ENCODE measurements at places on chromosomes 4 and X.

GRCh38 chr4:156190615-156191014 is 236.9 kb upstream of the CTSO start:
- DNase-seq, result no peak

DNA sequence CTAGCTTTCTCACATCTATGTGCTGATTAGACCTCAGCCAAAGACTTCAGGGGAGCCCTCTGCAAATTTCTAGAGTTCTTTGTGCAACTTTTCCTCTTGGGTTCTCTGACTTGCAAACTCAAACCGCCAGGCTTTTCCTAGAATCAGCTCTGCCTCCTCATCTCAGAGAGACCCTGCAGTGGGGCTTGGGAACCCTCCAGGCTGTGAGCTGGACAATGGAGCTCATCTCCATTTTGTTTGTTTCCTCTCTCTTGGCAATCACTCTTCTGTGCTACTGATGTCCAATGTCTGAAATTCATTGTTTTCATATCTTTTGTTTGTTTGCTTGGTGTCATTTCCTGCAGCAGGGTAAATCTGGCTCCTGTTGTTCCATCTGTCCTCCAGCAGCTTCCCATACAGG is 33.0 kb downstream of the GYPB start:
- DNase-seq, result no peak

- DNase-seq, result no peak
Measured at GRCh38 chrX:140733766-140734342, 24.3 kb downstream of the LINC00632 start.

- no peak for DNase-seq
Measured at GRCh38 chr4:13059019-13059418, 425.1 kb downstream of the RAB28 start.

DNA sequence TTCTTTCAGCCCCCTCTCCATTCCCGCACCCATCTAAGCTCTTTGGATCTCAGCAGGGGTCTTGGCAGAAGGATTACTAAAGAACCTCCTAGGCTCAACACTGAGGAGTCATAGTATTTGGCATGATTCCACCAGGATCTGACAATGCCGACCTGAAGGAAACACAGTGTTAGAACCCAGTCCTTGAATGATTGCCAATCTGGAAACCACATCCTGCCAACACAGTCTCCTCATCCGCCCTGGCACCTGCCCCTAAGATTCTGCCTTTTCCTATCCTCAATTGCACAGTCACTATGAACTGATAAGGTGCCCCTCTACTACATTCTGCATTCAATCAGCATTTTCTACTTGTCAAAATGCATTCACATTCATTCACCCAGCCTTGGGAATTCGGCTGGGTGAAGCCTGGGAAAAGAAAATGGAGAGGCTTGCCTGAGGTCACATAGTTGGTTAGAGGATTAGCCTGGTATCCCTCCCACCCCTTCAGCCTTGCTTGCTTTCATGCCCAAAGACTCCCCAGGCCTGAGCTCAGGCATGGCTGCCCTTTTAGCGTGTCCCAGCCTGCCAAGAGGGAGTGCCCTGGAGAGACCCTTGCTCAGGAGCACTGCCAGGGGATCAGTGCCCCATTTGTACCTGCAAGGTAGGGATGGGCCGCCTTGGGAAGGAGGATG is 2.2 kb upstream of the CLDN2 start:
- no peak for DNase-seq

DNA sequence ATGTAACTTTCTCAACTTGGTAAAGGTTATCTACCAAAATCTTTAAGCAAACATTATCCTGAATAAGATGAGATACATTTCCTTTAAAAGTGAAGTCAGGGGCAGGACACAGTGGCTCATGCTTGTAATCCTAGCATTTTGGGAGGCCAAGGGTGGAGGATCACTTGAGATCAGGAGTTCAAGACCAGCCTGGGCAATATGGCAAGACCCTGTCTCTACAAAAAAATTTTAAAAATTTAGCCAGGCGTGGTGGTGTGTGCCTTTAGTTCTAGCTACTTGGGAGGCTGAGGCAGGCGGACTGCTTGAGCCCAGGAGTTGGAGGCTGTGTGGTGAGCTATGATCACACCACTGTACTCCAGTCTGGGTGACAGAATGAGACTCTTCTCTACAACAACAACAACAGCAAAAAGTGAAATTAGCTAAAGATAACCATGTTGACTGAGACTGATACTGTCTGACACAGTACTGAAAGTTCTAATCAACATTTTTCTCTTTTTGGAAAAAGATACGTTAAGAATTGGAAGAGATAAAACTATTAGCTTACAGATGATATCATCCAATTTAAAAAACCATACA is 4.9 kb downstream of the DCAF16 start:
- DNase-seq, result no peak

DNA sequence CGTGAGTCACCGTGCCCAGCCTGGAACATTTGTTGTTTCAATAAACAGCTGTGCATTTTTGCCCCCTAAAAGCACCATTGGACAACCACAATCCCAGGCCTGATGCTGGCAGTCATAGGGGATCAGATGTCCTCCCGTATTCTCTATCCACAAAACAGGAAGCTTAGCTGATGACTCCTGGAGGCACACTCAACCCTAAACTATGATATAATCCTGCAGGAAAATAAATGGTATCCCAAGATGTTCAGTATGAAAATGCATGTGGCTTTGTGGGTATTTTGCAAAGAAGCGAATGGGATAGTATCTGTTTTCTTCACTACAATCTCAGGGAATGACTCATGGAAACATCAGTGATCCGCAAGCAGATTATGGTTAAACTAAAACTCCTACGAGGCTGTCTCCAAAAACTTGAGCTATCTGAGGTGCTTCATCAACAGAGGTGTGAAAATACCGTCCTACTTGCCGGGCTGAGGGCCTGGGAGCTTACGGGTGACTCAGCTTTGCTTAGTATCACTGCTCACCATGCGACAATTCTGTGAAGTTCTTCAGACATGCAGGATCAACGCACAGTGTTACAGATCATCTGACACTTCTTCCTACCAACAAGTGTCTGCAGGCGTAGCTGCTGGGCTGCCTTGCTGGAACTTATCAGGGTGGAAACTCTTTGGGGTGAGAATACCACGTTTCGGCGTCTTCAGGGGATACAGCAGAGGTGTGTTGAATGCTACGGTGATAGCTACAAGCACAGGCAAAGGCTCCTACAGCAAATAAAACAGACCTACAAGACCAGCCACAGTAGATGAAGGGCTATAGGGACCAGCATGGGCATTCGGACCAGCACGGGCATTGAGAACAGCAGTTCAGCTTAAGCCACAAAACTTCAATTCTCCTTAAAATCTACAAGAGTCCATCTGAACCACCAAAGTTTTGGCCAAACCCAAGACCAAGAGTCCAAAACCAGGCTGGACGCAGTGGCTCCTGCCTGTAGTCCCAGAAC is 148.5 kb downstream of the DHRSX start:
- DNase-seq, result no peak

DNA sequence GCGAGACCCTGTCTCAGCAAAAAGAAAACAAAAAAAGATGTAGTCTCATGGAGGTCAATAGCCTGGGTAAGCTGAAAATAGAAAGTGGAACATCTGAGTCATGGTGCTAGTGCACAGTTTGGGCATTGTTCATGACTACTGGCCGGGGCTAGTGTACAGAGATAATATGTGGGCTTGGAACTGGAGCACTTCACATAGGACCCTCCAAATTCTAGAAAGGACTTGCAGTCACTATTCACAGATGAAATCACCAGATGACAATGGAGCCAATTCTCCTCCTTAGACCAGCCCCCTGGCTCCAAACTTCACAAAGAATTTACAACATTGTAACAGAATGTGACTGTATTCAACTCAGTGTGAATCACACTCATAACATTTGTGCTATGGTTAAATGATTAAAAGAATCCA is 367.8 kb upstream of the SLC7A11 start:
- DNase-seq, result no peak

DNA sequence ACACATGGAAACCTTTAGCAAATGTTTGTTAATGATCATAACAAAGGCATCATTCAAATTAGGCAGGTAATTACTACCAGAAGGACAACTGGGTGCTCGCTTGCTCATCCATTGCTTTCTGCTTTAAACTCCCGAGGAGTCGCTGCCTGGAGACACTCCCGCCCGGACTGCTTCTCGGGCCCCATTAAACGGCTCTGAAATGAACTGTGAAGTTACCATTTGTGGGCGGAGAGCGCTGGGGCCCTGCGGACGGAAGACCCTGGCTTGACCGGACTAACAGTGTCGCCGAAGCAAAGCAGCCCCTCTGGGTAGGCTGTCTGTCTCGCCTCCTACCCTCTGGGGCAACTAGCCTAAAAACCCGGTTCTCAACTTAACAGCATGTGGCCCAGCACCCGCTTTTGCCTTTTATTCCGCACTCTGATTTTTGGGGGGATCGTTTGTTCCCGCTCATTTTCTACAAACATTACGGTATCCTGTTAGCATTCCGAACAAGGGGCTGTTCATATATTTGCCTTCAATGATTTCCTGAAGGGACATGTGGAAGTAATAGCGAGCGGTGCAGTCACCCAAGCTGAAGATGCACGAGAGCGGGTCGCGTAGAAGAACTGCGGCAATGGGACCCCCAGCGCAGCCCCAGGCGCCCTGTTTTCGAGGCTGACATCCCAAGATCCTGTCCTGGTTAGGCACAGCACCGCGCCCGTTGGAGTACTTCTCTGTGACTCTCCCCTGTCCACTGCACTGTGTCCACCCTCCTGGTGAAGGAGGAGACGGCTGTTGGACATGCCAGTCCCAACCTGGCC is 1.6 kb upstream of the PDGFRA start:
- DNase-seq, result no peak

- DNase-seq, result peak; percentile 78
Measured at GRCh38 chr4:156771171-156771837, 200.3 kb downstream of the PDGFC start.

GRCh38 chr4:98905839-98906238 is 23.1 kb downstream of the EIF4E start:
- no peak for DNase-seq

GRCh38 chrX:154117566-154117965 is 20.0 kb upstream of the MECP2 start:
- no peak for DNase-seq

DNA sequence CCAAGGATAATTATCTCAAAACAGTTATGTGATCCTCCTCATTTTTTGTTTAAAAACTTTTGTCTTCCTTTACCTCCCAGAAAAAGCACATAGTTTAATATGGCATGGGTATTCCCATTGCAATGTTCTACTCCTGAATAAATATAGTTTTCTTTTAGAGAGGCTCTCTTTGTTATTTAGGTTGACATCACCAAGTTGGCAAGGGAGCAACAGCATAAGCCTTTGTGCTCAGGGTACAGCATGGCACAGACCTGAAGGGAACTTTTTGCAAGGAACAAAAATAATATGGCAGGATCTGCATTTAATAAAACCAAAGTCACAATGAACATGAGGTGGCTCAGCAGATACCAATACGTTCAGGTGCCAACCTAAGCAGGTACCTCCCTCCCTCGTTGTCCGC is 47.1 kb upstream of the NPY2R start:
- DNase-seq, result no peak

DNA sequence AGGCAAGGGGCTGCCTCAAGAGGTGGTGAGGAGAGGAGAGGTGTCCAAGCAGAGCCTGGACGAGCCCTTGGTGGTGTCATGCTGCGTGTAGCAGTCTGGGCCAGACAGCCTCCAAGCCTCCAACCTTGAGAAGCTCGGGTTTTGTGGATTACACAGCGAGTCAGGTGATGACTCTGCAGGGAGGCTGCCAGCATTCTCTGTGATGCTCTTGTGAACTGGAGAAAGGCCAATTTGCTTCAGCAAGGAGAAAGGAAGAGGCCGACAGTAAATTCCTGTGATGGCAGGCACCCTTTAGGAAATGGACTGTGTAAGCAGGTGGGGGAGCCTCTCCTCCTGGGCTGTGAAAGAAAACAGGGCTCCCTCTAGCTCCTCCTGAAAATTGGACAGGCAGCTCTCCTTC is 36.0 kb upstream of the CD99L2 start:
- DNase-seq, result no peak

DNA sequence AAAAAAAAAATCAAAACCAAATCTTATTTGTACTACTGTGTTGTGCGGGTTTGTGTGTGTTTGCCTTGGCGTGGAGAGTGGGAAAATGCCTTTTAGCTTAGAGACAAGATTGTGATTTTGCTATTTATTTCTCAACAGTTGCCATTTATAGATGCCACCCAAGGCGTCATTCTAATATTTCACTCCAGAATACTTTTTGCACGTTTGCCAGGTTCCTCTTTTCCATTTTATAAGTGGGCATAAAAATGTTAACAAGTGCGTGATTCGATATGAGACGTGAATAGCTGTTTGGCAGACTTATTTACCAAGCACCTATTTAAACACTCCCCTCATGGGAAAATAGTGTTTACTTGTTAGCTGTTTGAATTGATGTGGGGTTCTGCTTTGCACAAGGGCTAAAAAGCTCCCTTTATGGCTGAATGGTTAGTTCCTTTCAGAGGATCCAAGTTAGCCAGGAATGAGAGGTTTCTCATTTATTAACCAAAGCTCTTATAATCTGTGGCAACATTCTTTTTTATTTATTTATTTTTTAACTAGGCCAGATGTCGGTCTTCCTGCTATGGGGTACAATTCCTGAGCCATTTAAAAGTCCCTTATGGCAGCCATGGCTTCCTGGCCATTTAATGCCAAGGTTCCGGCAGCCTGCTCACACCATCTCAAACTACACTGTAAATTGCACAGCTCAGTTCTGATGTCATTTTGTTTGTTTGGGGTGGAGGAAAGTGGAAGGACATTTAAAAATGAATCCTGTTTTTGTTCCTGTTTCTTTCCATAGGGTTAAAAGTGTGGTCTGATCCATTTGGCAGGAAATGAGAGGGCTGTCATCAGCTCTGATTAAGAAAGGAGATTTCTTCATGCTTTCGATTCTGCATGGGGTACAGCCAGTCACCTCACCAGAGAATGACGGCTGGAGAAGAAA is 14.6 kb downstream of the SMIM20 start:
- no peak for DNase-seq

DNA sequence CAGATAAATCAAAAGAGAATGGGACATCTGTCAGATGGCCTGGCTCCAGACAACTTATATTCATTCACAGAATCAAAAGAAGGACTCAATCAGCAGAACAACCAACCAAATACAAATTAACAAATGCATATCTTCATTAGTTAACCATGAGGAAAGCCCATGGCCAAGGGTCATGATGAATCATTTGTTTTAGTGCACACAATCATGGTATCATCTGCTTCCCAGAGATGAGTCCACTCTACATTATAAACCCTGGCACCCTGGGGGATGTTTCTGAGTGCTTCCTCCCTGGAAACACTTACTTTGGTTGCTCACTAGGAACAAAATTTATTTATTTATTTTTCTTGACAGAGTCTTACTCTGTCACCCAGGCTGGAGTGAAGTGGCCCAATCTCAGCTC is 453.3 kb upstream of the HS3ST1 start:
- DNase-seq, result no peak

GRCh38 chr4:13524504-13525243 is 19.6 kb downstream of the NKX3-2 start:
- DNase-seq, result no peak

GRCh38 chr4:159035570-159035969 is 67.3 kb upstream of the RAPGEF2 start:
- no peak for DNase-seq

DNA sequence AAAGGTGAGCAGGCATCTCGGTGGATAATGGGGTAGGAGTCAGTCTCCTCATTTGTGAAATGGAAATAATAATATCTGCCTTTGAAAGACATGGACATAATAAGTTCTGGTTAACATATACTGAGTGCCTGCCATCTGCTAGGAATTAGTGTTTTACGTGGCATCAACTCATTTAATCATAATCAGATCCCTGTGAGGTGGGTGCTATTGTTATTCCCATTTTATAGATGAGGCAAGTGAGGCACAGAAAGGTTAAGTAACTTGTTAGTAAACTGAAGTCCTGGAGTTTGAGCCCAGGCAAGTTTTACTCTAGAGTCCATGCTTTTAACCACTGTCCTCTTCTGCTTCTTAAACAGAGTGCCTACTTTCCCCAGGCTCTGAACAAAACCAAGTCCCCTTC is 7.5 kb downstream of the CCDC120 start:
- no peak for DNase-seq
